ENCODE measurements at places on chromosomes 2 and 18. TPM values are rescaled to one million over a fixed set of nuclear protein-coding genes. Genes with fewer than 3 reads are reported as not detected.

The SPATA3 gene
- not detected for total RNA-seq

The STAT4 gene
- 5.7 TPM for total RNA-seq

The MROH2A gene
- total RNA-seq: not detected

The STARD7 gene
- 118 TPM for total RNA-seq

The D2HGDH gene
- total RNA-seq: 13.7 TPM

The SPP2 gene
- not detected for total RNA-seq

The OSBPL1A gene
- 103 TPM for total RNA-seq

The PROKR1 gene
- total RNA-seq: 0.19 TPM

The MARCHF4 gene
- not detected for total RNA-seq

The ATP9B gene
- 50.7 TPM for total RNA-seq

The RAPH1 gene
- total RNA-seq: 22.5 TPM

The RELCH gene
- 49.5 TPM for total RNA-seq

The SLC9A4 gene
- total RNA-seq: not detected

The ALPI gene
- total RNA-seq: not detected

The MAP3K19 gene
- not detected for total RNA-seq

The GRHL1 gene
- total RNA-seq: 1.9 TPM

The UGT1A6 gene
- not detected for total RNA-seq

The CNNM3 gene
- 7.1 TPM for total RNA-seq

The SH3BP4 gene
- 28.4 TPM for total RNA-seq

The RBM43 gene
- 12.2 TPM for total RNA-seq

The DGUOK gene
- total RNA-seq: 50.1 TPM

The LYPD1 gene
- not detected for total RNA-seq

The NYAP2 gene
- not detected for total RNA-seq

The GCG gene
- not detected for total RNA-seq

The ARHGEF33 gene
- 1.5 TPM for total RNA-seq

The UGT1A3 gene
- total RNA-seq: not detected

The FBLN7 gene
- 2.9 TPM for total RNA-seq

The ADI1 gene
- 72.3 TPM for total RNA-seq

The CDCA7 gene
- total RNA-seq: 0.85 TPM

The MLPH gene
- total RNA-seq: 16.8 TPM

The CXCR4 gene
- total RNA-seq: 34.8 TPM

The HOXD8 gene
- total RNA-seq: 8.0 TPM

The CYS1 gene
- 1.1 TPM for total RNA-seq

The SULT1C2 gene
- total RNA-seq: not detected

The TCF23 gene
- total RNA-seq: under 0.01 TPM

The MYOM1 gene
- 9.0 TPM for total RNA-seq

The BCL2L11 gene
- 39.9 TPM for total RNA-seq

The HOXD11 gene
- not detected for total RNA-seq

The APOB gene
- total RNA-seq: 5.5 TPM
